ENCODE measurements at places on chromosomes 16 and 17. TPM values are rescaled to one million over a fixed set of nuclear protein-coding genes. Genes with fewer than 3 reads are reported as not detected.

SOCS3 gene
- 15.2 TPM for polyA plus RNA-seq

CRYBA1 gene
- not detected for polyA plus RNA-seq

METTL26 gene
- 165 TPM for polyA plus RNA-seq

TBX2 gene
- 9.6 TPM for polyA plus RNA-seq

OTOP3 gene
- polyA plus RNA-seq = not detected

MYH13 gene
- 0.01 TPM for polyA plus RNA-seq

ABI3 gene
- 3.5 TPM for polyA plus RNA-seq

MAP3K14 gene
- 11.2 TPM for polyA plus RNA-seq

CCL14 gene
- 15.5 TPM for polyA plus RNA-seq

OTOA gene
- not detected for polyA plus RNA-seq

PLXDC1 gene
- polyA plus RNA-seq = 13.3 TPM

COPZ2 gene
- polyA plus RNA-seq = 13.2 TPM

EVPLL gene
- polyA plus RNA-seq = not detected

KRT9 gene
- not detected for polyA plus RNA-seq

ASIC2 gene
- polyA plus RNA-seq = not detected

SEC14L5 gene
- polyA plus RNA-seq = 5.0 TPM

CFAP97D1 gene
- not detected for polyA plus RNA-seq

C16orf46 gene
- polyA plus RNA-seq = 1.7 TPM

DNA sequence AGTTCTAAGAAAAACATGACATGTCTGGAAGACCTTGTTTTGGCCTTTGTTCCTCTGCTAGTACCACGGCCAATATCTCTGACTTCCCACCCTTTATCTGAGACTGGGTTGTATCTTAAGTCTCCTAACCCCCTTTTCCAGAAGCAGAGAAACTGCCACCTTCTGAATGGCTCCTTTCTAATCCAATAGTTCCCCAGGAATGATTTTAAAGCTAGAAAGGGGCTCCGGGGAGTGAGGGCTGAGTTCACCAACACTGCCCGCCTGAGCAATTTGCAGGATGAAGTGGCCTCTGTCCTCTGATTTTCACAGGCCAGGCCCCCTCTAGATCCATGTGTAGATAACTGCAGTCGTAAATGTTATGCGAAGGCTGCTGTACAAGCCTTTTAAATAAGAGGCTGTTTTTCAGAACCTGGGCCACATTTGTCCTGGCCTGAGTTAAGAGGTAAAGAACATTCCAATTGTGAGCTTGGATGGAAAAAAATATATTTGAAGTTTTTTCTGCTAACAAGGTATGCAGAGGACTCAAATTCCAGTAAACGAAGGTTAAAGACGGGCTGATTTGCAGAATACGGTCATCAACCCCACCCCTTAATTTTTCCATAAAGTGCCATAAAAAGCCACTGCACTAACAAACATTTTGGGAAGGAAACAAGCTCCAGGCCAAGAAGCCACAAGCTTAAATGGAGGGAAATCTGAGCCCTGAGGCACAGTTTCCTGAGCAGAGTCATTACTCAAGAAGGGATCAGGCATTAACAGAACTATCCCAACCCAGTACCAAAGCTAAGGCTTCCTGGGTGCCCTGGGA lies 117.0 kb upstream of the MAF start:
- H3K27me3 ChIP-seq = no peaks in the 10 kb centered on the region
- H3K4me1 ChIP-seq = peaks cover 17% of the 10 kb centered on the region
- no peak overlapping the region for H3K27ac ChIP-seq
- H3K4me3 ChIP-seq = no peak overlapping the region
- no peaks in the 10 kb centered on the region for H3K36me3 ChIP-seq

DNA sequence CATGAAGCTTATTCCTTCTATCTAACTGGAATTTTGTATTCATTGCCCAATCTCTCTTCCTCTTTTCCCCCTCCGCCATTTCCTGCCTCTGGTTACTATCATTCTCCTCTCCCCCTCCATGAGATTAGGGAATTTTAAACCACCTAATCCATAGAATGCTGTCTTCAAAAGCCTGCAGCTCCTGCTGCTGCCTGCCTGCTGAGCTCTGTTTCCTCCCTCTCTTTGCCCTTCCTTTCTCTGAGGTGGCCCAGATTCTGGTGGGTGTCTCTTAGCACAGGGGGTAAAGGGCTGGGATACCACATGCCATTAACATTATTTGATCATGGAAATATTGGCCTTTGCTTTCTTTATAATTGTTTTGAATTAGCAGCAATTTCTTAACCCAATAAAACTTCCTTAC lies 241.6 kb downstream of the CNTNAP4 start:
- DNase-seq = no peak
- H3K27me3 ChIP-seq = no peaks in the 10 kb centered on the region
- no peaks in the 10 kb centered on the region for H3K36me3 ChIP-seq
- H3K4me1 ChIP-seq = no peaks in the 10 kb centered on the region
- no peak overlapping the region for H3K4me3 ChIP-seq

GRCh38 chr17:65455972-65456343 lies 105.5 kb downstream of the AXIN2 start:
- no peaks in the 10 kb centered on the region for H3K4me1 ChIP-seq
- DNase-seq = peak; percentile 24

- H3K4me1 ChIP-seq = peaks cover 6% of the 10 kb centered on the region
- no peaks in the 10 kb centered on the region for H3K27me3 ChIP-seq
- H3K36me3 ChIP-seq = no peaks in the 10 kb centered on the region
- DNase-seq = no peak
- H3K4me3 ChIP-seq = no peak overlapping the region
Measured at GRCh38 chr16:10931134-10931533, 11.1 kb downstream of the DEXI start.

DNA sequence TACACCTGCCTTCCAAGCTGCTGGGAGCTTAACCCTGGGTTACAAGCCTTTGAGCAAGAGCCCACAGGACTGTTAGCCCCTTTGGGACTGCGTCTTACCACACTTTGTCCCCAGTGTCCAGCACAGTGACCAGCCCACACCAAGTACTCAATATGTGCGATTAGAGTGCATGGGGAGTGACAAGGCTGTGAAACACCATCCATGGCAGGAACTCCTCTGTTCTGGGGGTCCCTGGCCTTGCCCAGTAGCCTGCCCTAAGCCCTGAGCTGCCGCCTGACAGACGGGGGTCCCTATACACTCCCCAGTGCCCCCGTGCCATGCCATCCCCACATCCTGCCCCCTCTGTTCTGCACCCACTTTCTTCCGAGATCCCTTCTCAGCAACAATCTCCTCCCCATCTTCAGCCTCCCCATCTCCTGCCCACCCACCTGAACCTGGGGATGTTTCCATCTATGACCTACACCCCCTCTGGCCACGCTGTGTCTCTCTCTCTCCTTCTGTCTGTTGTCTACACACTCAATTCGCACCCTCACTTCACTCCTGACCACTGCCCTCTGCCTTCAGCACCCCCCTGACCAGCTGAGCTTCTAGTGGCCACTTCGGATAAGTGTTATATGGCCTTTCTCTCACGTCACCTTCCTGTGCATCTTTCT lies 112.9 kb upstream of the SMURF2 start:
- H3K36me3 ChIP-seq = peaks cover 14% of the 10 kb centered on the region
- no peak overlapping the region for H3K4me3 ChIP-seq
- no peak overlapping the region for H3K27ac ChIP-seq

GRCh38 chr17:27545562-27546229 lies 85.3 kb upstream of the LGALS9 start:
- H3K27me3 ChIP-seq = no peaks in the 10 kb centered on the region
- no peak overlapping the region for H3K27ac ChIP-seq
- no peaks in the 10 kb centered on the region for H3K36me3 ChIP-seq
- no peaks in the 10 kb centered on the region for H3K4me1 ChIP-seq

GRCh38 chr17:35568561-35568960 lies 7.9 kb upstream of the SLFN14 start:
- H3K27me3 ChIP-seq = no peaks in the 10 kb centered on the region
- no peak for DNase-seq
- peaks cover 28% of the 10 kb centered on the region for H3K4me1 ChIP-seq
- peak overlapping the region; percentile 91 for H3K27ac ChIP-seq
- H3K36me3 ChIP-seq = no peaks in the 10 kb centered on the region

GRCh38 chr16:78405833-78406232 lies 306.4 kb downstream of the WWOX start:
- no peak overlapping the region for H3K27ac ChIP-seq
- H3K36me3 ChIP-seq = no peaks in the 10 kb centered on the region
- DNase-seq = no peak
- no peaks in the 10 kb centered on the region for H3K27me3 ChIP-seq
- no peak overlapping the region for H3K4me3 ChIP-seq
- no peaks in the 10 kb centered on the region for H3K4me1 ChIP-seq

GRCh38 chr16:67149276-67150046 lies 1.3 kb downstream of the B3GNT9 start:
- H3K27ac ChIP-seq = no peak overlapping the region
- H3K27me3 ChIP-seq = no peaks in the 10 kb centered on the region
- H3K4me3 ChIP-seq = no peak overlapping the region
- H3K36me3 ChIP-seq = peaks cover 43% of the 10 kb centered on the region
- peaks cover 16% of the 10 kb centered on the region for H3K4me1 ChIP-seq

DNA sequence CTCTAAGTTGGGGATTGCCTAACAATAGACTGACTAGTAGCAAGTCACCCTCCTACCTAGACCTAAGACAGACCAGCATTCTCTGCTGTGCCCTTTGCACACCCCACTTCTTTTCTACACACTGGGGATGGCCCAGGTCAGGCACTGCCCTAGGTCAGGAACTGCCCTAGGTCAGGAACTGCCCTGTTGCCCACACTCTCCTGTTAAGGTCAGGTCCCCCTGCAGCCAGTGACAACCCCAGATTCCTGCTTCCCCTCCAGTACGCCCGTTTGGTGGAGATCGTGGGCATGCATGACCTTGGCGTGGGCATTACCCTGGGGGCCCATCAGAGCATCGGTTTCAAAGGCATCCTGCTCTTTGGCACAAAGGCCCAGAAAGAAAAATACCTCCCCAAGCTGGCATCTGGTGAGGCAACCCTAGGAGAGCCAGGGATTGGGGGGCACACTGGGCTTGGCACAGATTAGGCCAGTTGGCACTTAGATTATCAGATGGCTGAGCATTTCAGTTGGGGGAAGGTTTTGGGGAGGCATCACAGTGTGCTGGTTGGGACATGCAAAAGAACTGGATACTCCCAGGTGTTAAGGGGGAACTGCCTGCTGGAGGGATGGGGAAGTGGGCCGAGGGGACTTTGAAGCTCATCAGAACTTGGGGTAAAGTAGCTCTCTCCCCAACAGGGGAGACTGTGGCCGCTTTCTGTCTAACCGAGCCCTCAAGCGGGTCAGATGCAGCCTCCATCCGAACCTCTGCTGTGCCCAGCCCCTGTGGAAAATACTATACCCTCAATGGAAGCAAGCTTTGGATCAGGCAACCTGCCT lies 1.7 kb downstream of the ACADVL start:
- H3K4me1 ChIP-seq = peaks cover 58% of the 10 kb centered on the region
- H3K4me3 ChIP-seq = peak overlapping the region; percentile 98
- peak overlapping the region; percentile 96 for H3K27ac ChIP-seq

GRCh38 chr16:55179852-55180585 lies 144.0 kb upstream of the IRX6 start:
- no peak overlapping the region for H3K4me3 ChIP-seq
- H3K36me3 ChIP-seq = no peaks in the 10 kb centered on the region
- DNase-seq = no peak
- no peaks in the 10 kb centered on the region for H3K4me1 ChIP-seq
- no peaks in the 10 kb centered on the region for H3K27me3 ChIP-seq

- peaks cover 5% of the 10 kb centered on the region for H3K27me3 ChIP-seq
- H3K27ac ChIP-seq = no peak overlapping the region
- no peaks in the 10 kb centered on the region for H3K36me3 ChIP-seq
- H3K4me3 ChIP-seq = no peak overlapping the region
- DNase-seq = no peak
Measured at GRCh38 chr17:74011966-74012365, 191.5 kb upstream of the RPL38 start.

GRCh38 chr16:89143911-89144675 lies 27.5 kb upstream of the CDH15 start:
- H3K36me3 ChIP-seq = peaks cover 62% of the 10 kb centered on the region
- no peaks in the 10 kb centered on the region for H3K4me1 ChIP-seq
- no peak overlapping the region for H3K4me3 ChIP-seq

DNA sequence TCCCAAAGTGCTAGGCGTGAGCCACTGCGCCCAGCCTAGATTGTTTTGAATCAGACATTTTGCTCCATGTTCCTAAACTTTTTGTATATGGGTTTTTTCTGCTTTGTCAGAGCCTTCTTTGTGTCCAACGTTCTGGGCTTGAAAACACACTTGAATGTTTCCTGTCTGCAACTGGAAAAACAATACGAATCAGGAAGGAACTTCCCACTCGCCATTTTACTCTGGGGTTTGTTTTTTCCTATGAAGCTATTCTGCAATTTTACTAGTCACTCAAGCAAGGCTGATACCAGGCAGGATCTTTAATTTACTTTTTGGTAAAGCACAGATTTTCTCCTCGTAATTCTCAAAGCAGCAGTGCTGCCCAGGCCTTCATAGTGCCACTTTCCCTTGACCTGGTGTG lies 31.6 kb downstream of the ARHGAP17 start:
- no peaks in the 10 kb centered on the region for H3K36me3 ChIP-seq
- no peaks in the 10 kb centered on the region for H3K27me3 ChIP-seq
- DNase-seq = no peak
- no peak overlapping the region for H3K4me3 ChIP-seq
- H3K27ac ChIP-seq = peak overlapping the region; percentile 51

- no peak overlapping the region for H3K27ac ChIP-seq
- no peaks in the 10 kb centered on the region for H3K27me3 ChIP-seq
- H3K36me3 ChIP-seq = no peaks in the 10 kb centered on the region
- no peaks in the 10 kb centered on the region for H3K4me1 ChIP-seq
- DNase-seq = no peak
Measured at GRCh38 chr17:19592316-19592715, 56.2 kb upstream of the ALDH3A2 start.

GRCh38 chr16:50712560-50712898 lies 19.1 kb downstream of the NOD2 start:
- no peaks in the 10 kb centered on the region for H3K27me3 ChIP-seq
- H3K36me3 ChIP-seq = no peaks in the 10 kb centered on the region
- H3K27ac ChIP-seq = no peak overlapping the region

GRCh38 chr17:79834565-79835469 lies 4.4 kb downstream of the CBX4 start:
- H3K27me3 ChIP-seq = no peaks in the 10 kb centered on the region
- DNase-seq = no peak
- no peak overlapping the region for H3K27ac ChIP-seq
- H3K4me1 ChIP-seq = peaks cover 55% of the 10 kb centered on the region
- H3K36me3 ChIP-seq = peaks cover 37% of the 10 kb centered on the region

- no peaks in the 10 kb centered on the region for H3K4me1 ChIP-seq
- no peak for DNase-seq
- no peak overlapping the region for H3K4me3 ChIP-seq
Measured at GRCh38 chr17:61593426-61593825, 2.4 kb upstream of the NACA2 start.

DNA sequence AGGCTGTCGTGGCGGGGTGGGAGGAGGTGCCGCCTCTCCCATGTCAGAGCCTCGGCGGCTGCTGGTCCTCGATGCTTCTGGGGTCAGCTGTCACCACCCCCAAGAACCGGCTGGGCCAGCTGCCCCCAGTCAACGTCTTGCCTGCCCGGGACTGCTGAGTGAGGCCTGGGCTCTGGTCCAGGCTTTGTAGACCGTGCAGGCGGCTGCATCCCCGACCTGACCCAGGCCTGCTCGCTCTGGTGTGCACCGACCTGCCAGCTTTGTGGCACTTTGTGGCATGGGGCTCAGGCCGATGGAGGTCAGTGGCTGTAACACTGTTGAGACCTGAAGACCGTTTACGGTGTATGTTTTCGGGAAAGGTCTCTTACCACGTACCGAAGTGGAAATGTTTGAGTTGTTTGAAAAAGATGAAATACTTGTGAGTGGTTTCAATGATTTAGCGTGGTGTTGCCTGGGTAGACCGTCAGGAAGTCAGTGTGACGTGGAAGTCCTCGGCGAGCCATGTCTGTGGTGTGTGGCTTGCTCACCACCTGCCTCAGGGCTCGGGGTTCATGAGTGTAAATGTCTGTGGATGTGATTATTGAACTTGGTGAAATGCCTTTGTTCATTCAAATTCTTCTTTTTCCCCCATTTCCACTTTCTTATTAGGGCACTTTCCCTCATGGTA lies 53.2 kb upstream of the ZNF750 start:
- no peaks in the 10 kb centered on the region for H3K27me3 ChIP-seq
- no peaks in the 10 kb centered on the region for H3K36me3 ChIP-seq
- H3K27ac ChIP-seq = peak overlapping the region; percentile 10

Data from heart left ventricle (tissue), 16 donors.